ENCODE measurements at places on chromosomes 12 and 14.

GRCh38 chr12:58608711-58609110, 311.6 kb downstream of the LRIG3 start:
- no peak for DNase-seq

GRCh38 chr14:73359445-73359844, 98.9 kb downstream of the NUMB start:
- DNase-seq, result no peak

DNA sequence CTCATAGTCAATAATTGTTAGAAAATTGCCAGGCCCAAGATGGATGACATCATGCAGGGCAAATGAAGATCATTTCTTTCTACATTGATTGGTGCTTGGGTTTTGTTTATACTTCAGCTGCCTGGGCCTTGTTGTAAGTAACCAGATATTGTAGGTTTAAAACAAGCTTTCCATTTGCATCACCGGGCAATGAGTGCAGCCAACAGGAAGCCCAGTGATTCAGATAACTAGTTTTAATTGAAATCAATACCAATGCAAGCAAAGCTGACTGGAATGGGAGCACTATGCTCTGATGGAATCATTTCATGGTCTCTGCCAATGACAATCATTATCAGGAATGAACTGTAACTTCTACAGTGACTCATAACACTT, 279.3 kb downstream of the DUSP6 start:
- DNase-seq, result no peak

DNA sequence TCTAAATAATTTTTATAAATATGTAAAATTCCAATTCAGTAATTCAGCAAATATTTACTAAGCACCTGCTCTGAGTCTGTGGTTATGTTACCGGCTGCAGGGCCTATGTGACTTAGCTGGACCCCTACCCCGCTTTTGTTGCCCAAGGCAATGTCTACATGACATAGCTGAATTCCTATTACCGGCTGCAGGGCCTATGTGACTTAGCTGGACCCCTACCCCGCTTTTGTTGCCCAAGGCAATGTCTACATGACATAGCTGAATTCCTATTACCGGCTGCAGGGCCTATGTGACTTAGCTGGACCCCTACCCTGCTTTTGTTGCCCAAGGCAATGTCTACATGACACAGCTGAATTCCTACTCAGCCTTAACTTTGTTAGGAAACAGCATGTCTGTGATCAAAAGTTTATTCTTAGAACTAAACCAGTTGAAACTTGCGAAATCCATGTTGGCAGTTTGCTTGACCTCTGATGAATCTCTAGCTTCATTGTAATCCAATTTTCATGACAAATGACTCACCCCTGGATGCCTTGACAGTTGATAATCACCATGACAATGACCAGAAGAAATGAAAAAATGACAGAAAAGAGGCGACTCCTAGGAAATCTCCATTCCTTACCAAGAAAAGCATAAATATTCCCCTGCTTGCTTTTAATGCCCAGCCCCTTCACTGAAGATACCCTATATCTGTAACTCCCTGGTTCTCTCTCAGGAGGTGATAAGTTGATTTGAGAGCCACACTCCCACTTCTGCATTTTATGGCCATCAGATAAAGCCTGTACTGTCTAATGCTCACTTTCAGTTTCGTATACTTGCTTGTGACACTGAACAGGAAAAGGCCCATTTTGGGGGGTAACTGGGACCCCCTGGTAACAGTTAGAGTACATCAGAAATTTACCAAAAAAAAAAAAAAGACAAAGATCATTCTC, 148.4 kb upstream of the SYT10 start:
- DNase-seq, result no peak

DNA sequence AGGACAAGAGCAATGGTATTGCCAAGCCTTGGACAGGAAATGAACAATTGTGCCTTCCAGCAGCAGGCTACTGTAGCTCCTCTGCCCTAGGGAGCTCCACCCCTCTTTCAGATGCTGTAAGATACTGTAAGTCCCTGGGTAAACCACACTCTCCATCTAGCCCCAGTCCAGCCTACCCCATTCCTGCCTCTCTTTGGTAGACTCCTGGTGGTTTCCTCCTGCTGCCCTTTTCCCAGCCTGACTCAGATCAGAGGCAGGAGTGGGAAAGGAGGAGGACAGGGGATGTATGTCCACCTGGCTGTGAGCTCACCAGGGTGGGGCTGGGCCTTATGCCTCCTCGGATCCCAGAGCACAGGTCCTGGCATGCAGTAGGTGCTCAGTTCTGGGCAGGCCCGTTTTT, 174.6 kb downstream of the ESRRB start:
- no peak for DNase-seq

GRCh38 chr14:57530571-57530970, 36.9 kb upstream of the CCDC198 start:
- no peak for DNase-seq

GRCh38 chr12:75937486-75937885, 94.1 kb downstream of the PHLDA1 start:
- DNase-seq, result no peak

DNA sequence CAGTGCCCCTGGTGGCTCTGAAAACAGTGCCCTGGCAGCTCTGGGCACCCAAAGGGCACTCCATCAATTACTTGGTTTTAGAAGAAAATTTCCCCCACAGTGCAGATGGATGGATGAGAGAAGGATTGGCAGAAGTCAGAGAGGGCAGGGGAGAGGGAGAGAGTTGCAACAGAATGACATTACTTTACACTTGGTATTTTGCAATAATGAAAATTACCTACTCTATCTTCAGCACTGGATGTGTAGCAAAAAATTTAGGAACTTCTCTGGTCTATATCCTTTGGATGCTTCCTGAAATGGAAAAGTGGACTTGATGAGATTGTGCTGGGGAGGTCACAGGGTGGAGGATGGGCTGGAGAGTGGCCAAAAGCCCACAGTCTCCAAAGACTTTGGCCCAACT, 193.2 kb downstream of the CHST11 start:
- no peak for DNase-seq
